Hair follicle dermal papilla cell (primary cell): ENCODE measurements at places on chromosomes 5 and 9. TPM values are rescaled to one million over a fixed set of nuclear protein-coding genes. Genes with fewer than 3 reads are reported as not detected.

Gene DOK3
- 1.9 and 3.9 TPM in 2 replicates for total RNA-seq

Gene STPG3
- total RNA-seq: not detected in 2 replicates

Gene PCDHA9
- 0.16 and 0.36 TPM in 2 replicates for total RNA-seq

Gene OTP
- total RNA-seq: not detected in 2 replicates

Gene EXOSC3
- 21.7 and 38.3 TPM in 2 replicates for total RNA-seq

Gene AMBP
- 0.12 and 0.16 TPM in 2 replicates for total RNA-seq

Gene TMC1
- 0.85 and 1.5 TPM in 2 replicates for total RNA-seq

Gene KCNMB1
- under 0.01 and 0.12 TPM in 2 replicates for total RNA-seq

Gene PTPN3
- total RNA-seq: 0.61 and 0.97 TPM in 2 replicates

Gene TXNDC8
- not detected in 2 replicates for total RNA-seq

Gene FAM151B
- 10.1 and 14.3 TPM in 2 replicates for total RNA-seq

Gene NAIP
- 4.0 and 4.7 TPM in 2 replicates for total RNA-seq

Gene PCDHGB1
- 3.5 and 4.2 TPM in 2 replicates for total RNA-seq

Gene PCA3
- 0.12 TPM in 1 of 2 replicates, not detected in the other for total RNA-seq

Gene RALGDS
- 32.0 and 34.5 TPM in 2 replicates for total RNA-seq
